HFF-Myc (cell line): ENCODE measurements at places on chromosomes 5 and 9.

- no peak for DNase-seq
Observed at GRCh38 chr9:36268007-36268427, 9.8 kb upstream of the GNE start.

DNA sequence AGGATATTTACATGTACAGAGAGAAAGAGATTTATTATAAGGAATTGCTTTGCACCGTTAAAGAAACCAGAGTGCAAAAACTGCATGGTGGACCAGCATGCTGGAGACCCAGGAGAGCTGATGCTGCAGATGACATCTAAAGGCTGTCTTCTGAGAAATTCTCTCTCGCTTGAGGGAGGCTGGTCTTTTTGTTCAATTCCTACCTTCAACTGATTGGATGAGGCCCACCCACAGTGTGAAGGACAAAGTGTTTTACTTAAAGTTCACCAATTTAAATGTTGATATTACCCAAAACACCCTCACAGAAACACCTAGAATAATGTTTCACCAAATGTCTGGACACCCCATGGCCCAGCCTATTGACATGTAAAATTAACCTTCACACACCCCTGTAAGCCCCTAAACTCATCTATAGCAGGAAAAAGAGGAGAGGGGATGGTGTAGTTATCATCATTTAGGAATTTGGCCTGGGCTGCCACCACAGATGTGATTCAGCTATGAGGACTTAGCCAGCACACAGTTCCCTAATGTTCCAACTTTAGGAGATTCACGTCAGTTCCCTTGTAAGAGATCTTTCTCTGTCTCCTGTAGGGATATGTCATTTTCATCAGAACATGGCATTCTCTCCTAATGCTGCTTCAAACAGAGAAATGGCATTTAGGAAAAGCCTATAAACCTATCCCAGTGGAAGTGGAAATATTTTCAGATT is 358.2 kb upstream of the TLE4 start:
- DNase-seq = no peak

DNA sequence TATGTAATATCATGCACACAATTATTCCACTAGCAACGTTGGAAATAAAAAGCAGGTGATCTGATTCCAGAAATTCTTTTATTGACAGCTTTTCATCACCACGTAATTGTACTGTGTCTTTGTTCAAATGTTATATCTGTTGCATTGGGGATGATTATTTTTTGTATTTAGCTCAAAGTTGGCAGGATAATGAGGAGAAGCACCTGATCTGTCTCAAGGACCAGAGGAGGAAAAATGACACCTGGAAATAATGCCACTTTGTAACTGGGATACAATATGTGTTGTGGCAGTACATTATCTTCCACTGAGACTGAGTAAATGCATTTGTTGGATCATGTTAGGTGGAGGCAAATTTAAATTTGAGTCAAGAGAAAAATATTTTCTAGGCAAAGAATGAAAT is 1298.8 kb upstream of the CDH6 start:
- DNase-seq = no peak

GRCh38 chr5:178839319-178839704 is 20.4 kb upstream of the ZNF354B start:
- DNase-seq = no peak

DNA sequence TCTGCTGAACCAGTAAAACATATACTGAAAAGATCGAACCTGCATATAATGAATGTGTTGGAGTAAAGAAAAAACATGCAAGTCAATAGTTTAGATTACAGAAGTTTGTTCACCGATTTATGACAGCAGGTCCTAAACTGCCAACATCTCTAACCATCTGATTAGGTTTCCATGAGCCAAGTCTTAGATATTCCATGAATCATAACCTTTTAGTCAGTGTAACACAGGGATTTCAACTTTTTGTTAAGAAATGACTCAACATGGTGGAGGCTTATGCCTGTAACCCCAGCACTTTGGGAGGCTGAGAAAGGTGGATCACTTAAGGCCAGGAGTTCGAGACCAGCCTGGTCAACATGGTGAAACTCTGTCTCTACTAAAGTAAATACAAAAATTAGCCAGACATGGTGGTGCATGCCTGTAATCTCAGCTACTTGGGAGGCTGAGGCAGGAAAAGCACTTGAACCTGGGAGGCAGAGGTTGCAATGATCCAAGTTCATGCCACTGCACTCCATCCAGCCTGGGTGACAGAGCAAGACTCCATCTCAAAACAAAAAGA is 38.7 kb downstream of the APC start:
- peak; percentile 4 for DNase-seq
